ENCODE measurements at places on chromosomes 12 and 14.

DNA sequence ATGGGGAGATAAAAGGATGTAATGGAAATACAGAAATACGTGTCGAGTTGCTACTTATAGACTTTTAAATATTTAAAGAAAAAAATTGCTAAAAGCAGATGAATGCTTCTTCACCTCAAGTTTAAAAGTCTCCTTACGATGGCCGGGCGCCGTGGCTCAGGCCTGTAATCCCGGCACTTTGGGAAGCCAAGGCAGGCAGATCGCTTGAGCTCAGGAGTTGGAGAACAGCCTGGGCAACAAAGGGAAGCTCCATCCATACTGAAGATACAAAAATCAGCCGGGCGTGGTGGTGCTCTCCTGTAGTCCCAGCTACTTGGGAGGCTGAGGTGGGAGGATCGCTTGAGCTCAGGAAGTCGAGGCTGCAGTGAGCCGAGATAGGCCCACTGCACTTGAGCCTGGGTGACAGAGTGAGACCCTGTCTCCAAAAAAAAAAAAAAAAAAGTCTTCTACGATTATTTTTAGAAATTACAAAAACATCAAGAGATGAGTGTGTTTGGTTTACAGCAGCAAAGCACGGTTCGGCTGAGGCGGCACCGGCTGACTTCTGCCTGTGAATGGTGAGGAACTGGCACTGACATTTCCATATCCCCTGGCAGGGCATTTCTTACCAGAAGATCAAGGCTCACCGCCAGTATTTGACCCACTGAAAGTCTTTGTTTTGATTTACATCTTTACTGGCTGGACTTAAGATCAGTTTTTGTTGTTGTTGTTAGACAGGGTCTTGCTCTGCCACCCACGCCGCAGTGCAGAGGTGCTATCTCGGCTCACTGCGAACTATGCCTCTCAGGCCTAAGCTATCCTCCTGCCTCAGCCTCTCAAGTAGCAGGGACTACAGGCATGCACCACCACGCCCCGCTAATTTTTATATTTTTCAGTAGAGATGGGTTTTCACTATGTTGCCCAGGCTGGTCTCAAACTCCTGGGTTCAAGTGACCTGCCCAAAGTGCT, 3.9 kb upstream of the MTA1 start:
- H3K27ac ChIP-seq = peak overlapping the region; percentile 62
- no peaks in the 10 kb centered on the region for H3K36me3 ChIP-seq
- no peak for DNase-seq

GRCh38 chr12:123741937-123742572, 20.0 kb upstream of the DNAH10 start:
- no peaks in the 10 kb centered on the region for H3K4me1 ChIP-seq
- no peak for DNase-seq
- no peaks in the 10 kb centered on the region for H3K27me3 ChIP-seq
- H3K4me3 ChIP-seq = no peak overlapping the region
- H3K36me3 ChIP-seq = peaks cover 40% of the 10 kb centered on the region

DNA sequence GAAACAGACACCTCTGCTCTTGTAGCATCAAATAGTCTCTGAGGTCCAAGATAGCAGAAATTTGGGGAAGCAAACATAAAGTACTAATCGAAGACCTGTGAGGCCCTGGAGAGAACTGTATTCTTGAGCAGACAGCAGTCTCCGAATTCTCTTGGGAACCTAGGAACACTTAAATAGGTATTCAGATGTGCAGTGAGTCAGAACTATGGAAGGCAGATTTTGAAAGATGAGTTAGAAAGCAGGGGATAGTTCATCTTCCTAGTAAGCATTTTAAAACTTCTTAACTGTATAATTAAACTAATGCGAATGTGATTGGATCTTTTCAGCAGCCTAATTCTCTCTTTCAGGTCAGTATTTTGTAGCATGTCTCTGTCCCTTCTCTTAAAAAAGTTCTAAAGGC, 30.6 kb downstream of the NAA30 start:
- no peaks in the 10 kb centered on the region for H3K4me1 ChIP-seq
- no peak overlapping the region for H3K27ac ChIP-seq
- H3K36me3 ChIP-seq = no peaks in the 10 kb centered on the region
- no peaks in the 10 kb centered on the region for H3K27me3 ChIP-seq
- DNase-seq = no peak
- no peak overlapping the region for H3K4me3 ChIP-seq

- H3K27me3 ChIP-seq = no peaks in the 10 kb centered on the region
- no peak overlapping the region for H3K4me3 ChIP-seq
- no peak for DNase-seq
- H3K4me1 ChIP-seq = peaks cover 63% of the 10 kb centered on the region
- H3K27ac ChIP-seq = 0 out of 2 replicates have a peak overlapping the region, but pooled peaks have one; percentile 31
These were observed 73.5 kb downstream of the PPP2R5C start for GRCh38 chr14:101834800-101835547.

DNA sequence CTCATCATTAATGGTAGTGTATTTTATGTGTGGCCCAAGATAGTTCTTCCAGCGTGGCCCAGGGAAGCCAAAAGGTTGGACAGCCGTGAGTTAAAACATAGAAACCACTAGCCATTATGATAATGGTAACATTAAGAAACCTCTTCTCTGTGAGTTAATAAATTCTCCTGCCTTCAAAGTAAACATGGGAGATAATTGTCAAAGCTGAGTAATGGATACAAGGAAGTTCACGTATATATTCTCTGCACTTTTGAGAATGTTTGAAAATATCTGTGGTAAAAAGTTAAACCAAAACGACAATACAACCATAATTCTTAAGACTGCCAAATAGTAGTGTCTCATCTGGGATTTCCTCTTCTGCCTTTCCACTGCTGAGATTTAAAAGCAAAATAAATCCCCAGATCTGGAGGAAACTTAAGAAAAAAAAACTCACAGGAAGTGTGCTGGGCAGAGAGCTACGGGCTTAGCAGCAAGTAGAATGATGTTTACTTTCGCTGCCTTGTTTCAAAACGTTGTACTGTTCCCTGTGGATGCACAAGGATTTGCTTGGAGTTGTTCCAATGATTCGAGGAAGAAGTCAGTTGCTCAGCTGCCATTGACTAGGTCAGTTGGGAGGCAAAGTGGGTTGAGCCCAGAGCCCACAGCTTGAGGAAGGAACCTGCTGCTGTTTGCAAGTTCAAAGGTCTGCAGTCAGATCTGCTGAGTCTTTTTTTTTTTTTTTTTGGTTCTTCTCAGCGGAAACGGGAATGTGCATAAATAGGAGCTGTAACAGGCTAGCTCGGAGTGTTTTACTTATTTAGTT, 1.7 kb downstream of the TPCN1 start:
- no peak for DNase-seq
- H3K4me1 ChIP-seq = peaks cover 15% of the 10 kb centered on the region
- H3K4me3 ChIP-seq = peak overlapping the region; percentile 82
- peak overlapping the region; percentile 62 for H3K27ac ChIP-seq

DNA sequence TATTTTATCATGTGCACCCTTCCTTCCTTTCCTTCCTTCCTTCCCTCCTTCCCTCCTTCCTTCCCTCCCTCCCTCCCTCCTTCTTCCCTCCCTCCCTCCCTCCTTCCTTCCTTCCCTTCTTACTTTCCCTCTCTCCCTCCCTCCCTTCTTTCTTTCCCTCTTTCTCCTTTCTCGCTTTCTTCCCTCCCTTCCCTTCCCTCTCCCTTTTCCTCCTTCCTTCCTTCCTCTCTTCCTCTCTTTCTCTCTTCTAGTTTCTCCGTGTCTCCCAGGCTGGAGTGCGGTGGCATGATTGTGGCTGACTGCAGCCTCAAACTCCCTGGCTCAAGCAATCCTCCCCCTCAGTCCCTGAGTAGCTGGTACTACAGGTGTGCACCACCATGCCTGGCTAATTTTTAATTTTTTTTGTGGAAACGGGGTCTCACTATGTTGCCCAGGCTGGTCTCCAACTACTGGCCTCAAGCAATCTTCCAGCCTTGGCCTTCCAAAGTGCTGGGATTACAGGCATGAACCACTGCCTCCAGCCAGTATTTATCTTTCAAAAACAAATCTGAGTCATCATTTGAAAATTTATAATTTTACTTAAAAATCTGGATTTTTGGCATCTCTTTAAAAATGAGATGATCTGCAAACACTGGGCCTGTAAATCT, 7.8 kb downstream of the C1RL start:
- no peak overlapping the region for H3K27ac ChIP-seq
- H3K36me3 ChIP-seq = no peaks in the 10 kb centered on the region
- H3K4me1 ChIP-seq = no peaks in the 10 kb centered on the region
- no peaks in the 10 kb centered on the region for H3K27me3 ChIP-seq
